ENCODE measurements at places on chromosomes 2 and 18. TPM values are rescaled to one million over a fixed set of nuclear protein-coding genes. Genes with fewer than 3 reads are reported as not detected.

MERTK gene
- total RNA-seq, result 3.4 TPM

SERPINB10 gene
- total RNA-seq, result not detected

HAUS1 gene
- 25.3 TPM for total RNA-seq

NRP2 gene
- 25.5 TPM for total RNA-seq

TWIST2 gene
- 5.0 TPM for total RNA-seq

FHL2 gene
- 109 TPM for total RNA-seq

PREB gene
- 36.2 TPM for total RNA-seq

RPRM gene
- total RNA-seq, result 2.1 TPM

IL1R1 gene
- 5.0 TPM for total RNA-seq

ITGA4 gene
- 0.15 TPM for total RNA-seq

RASGRP3 gene
- 0.10 TPM for total RNA-seq

SERPINB11 gene
- not detected for total RNA-seq

TUBA4B gene
- total RNA-seq, result not detected

GAREM1 gene
- total RNA-seq, result 10.2 TPM

TNS1 gene
- total RNA-seq, result 6.0 TPM

AGXT gene
- total RNA-seq, result not detected

COL3A1 gene
- total RNA-seq, result not detected

MC2R gene
- not detected for total RNA-seq

DSG4 gene
- total RNA-seq, result not detected

HOXD9 gene
- not detected for total RNA-seq

HOXD13 gene
- not detected for total RNA-seq

KIDINS220 gene
- total RNA-seq, result 11.0 TPM

SERPINB13 gene
- not detected for total RNA-seq

WNT6 gene
- total RNA-seq, result 0.33 TPM

ANKRD30BL gene
- total RNA-seq, result not detected

GLI2 gene
- total RNA-seq, result 11.6 TPM

PDE6D gene
- 32.9 TPM for total RNA-seq

HRH4 gene
- total RNA-seq, result 0.18 TPM

PRSS56 gene
- total RNA-seq, result not detected

KIF1A gene
- total RNA-seq, result not detected

HAAO gene
- total RNA-seq, result 0.73 TPM

IL36RN gene
- 1.0 TPM for total RNA-seq

NEU2 gene
- not detected for total RNA-seq

SERPINB12 gene
- total RNA-seq, result not detected

ABCG8 gene
- not detected for total RNA-seq

RNF125 gene
- 0.15 TPM for total RNA-seq

HOXD8 gene
- total RNA-seq, result 0.39 TPM

KCNK3 gene
- not detected for total RNA-seq
